ENCODE measurements at places on chromosomes 2 and 18. TPM values are rescaled to one million over a fixed set of nuclear protein-coding genes. Genes with fewer than 3 reads are reported as not detected.

OTOF gene
- not detected for total RNA-seq

IMPA2 gene
- 50.1 TPM for total RNA-seq

POMC gene
- total RNA-seq, result 7.9 TPM

IL37 gene
- 1.1 TPM for total RNA-seq

MROH2A gene
- 0.14 TPM for total RNA-seq

RALBP1 gene
- total RNA-seq, result 67.3 TPM

STON1 gene
- total RNA-seq, result 39.2 TPM

MEP1B gene
- total RNA-seq, result 2.0 TPM

CRYGD gene
- total RNA-seq, result not detected

Measured in transverse colon (tissue), 4 donors.